ENCODE measurements at places on chromosomes 2 and 18.

DNA sequence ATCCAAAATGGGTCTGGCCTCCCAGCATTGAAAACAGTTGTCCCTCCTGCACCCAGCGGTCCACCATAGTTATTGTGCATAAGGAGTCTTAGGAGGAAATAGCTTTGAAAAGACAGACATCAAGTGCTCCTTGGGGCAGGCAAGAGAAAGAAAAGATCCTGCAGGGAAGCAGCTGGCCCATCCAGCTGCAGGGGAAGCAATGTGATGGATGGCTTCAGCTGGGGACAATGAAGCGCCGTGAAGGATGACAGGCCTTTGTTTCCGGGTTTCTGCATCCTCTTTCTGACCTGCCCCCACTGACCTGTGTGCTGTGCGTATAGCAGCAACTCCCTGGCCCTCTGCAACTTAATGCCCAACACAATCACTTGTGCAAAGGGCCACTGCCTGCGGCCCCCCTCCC lies 142.9 kb upstream of the NCKAP5 start:
- no peak for DNase-seq

- DNase-seq: no peak
Measured at GRCh38 chr2:199085261-199085660, 372.5 kb downstream of the SATB2 start.

GRCh38 chr2:179098080-179098689 lies 48.2 kb upstream of the CCDC141 start:
- no peak for DNase-seq

- DNase-seq: no peak
Measured at GRCh38 chr2:46748121-46748520, 167.5 kb downstream of the MCFD2 start.
